ENCODE measurements at places on chromosomes 4 and X. TPM values are rescaled to one million over a fixed set of nuclear protein-coding genes. Genes with fewer than 3 reads are reported as not detected.

GRCh38 chrX:19560611-19561010, 45.3 kb upstream of the MAP3K15 start:
- no peak overlapping the region for H3K4me3 ChIP-seq
- no peaks in the 10 kb centered on the region for H3K4me1 ChIP-seq
- no peaks in the 10 kb centered on the region for H3K36me3 ChIP-seq
- no peak overlapping the region for H3K27ac ChIP-seq
- DNase-seq = no peak

The RNF212 gene
- polyA plus RNA-seq = 0.03 TPM

DNA sequence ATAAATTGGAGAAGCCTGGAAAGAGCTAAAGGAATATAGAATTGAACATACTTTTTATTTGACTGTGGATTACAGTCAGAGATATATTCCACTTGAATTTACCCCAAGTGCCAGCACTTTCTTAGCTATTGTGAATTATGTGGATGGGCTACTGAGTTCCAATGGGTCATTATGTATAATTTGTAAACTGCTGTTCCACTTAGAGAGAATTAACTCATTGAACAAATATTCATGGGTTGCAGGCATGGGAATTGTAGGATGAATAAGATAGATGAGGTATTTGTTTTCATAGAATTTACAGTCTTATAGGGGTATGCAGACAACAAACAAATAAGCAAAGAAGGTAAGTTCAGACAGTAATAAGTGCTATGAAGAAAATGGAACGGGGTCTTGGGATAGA, 195.7 kb downstream of the SHROOM3 start:
- H3K4me1 ChIP-seq = no peaks in the 10 kb centered on the region
- H3K27me3 ChIP-seq = peaks cover 8% of the 10 kb centered on the region
- H3K36me3 ChIP-seq = no peaks in the 10 kb centered on the region
- no peak overlapping the region for H3K4me3 ChIP-seq

DNA sequence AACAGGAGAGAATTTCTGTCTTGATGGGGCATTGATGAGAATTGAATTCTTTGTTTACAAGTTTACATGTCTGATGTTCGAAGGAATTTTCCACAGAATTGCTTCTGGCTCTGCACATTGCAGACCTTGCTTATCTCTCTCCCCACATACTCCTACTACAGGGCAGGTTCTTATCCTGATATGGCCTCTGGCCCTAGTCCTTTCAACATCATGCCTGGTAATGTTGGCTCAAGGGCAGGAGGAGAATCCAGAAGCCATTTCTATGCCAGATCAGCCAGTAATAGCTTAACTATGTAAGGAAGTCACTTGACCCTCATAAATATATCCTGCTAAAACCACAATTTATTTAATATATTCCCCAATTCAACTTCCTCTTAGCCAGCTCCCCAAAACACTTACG, 24.3 kb upstream of the TSPAN5 start:
- H3K27me3 ChIP-seq = no peaks in the 10 kb centered on the region
- DNase-seq = no peak
- no peak overlapping the region for H3K27ac ChIP-seq
- H3K4me3 ChIP-seq = no peak overlapping the region

The CXCL11 gene
- 0.15 TPM for polyA plus RNA-seq

DNA sequence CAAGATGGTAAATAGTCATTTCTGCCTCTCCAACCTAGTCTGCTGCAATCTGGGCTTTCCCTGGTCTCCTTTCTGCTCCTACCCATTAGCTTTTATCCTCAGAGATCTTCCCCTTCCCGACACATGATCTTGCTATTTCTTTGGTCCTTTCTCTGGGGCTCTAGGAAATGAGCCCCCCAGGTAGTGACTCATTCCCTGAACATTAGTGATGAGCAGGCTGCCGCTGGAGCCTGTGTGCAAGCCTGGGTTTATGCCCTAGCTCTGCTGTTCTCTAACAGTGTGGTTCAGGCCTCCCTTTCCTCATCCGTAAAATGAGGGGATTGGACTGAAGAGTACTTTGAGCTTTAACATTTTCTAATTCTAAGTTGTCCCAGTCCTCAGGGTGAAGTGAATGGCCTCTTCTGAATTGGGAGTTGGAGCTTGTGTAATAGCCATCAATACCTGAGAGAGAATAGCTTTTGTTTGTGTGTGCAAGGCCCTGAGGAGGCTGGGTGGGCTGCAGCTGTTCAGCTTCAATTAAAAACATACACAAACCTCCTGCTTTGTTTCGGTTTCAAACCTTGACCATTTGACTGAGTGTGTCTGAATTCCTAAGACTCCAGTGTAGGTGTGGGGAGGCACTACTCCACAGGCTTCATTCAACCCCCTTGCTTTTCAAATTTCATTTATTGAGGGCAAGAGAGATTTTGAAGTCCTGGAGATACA, 115.6 kb upstream of the SCML1 start:
- no peaks in the 10 kb centered on the region for H3K27me3 ChIP-seq
- H3K4me3 ChIP-seq = no peak overlapping the region
- no peak overlapping the region for H3K27ac ChIP-seq
- no peaks in the 10 kb centered on the region for H3K36me3 ChIP-seq
- H3K4me1 ChIP-seq = no peaks in the 10 kb centered on the region
- DNase-seq = no peak

GRCh38 chr4:129248621-129249020, 152.7 kb downstream of the C4orf33 start:
- no peak overlapping the region for H3K27ac ChIP-seq
- no peaks in the 10 kb centered on the region for H3K36me3 ChIP-seq
- no peak overlapping the region for H3K4me3 ChIP-seq
- H3K27me3 ChIP-seq = no peaks in the 10 kb centered on the region
- no peak for DNase-seq

DNA sequence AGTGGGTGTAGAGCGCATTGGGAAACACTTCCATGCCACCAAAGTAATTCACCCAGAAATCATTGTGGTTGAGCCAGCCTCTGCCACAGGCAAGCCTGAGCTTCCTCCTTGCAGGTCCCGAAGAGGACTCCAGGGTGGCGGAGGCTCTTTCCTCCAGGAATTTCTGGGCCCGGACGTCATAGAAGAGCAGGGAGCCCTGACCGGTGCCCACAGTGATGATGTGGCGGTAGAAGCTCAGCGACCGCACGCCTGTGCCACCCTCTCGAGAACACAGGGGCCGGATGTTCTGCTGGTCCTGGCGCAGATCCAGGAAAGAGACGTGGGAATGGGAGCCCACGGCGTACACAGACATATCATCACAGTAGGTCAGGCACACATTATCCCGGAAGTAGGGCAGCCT, 1.3 kb downstream of the DCAF12L1 start:
- no peak for DNase-seq
- H3K27me3 ChIP-seq = no peaks in the 10 kb centered on the region
- no peak overlapping the region for H3K4me3 ChIP-seq
- H3K27ac ChIP-seq = no peak overlapping the region

The BLOC1S4 gene
- polyA plus RNA-seq = 13.8 TPM

- no peak overlapping the region for H3K4me3 ChIP-seq
- no peak for DNase-seq
- no peak overlapping the region for H3K27ac ChIP-seq
Observed at GRCh38 chr4:85127653-85128052, 161.2 kb upstream of the WDFY3 start.

DNA sequence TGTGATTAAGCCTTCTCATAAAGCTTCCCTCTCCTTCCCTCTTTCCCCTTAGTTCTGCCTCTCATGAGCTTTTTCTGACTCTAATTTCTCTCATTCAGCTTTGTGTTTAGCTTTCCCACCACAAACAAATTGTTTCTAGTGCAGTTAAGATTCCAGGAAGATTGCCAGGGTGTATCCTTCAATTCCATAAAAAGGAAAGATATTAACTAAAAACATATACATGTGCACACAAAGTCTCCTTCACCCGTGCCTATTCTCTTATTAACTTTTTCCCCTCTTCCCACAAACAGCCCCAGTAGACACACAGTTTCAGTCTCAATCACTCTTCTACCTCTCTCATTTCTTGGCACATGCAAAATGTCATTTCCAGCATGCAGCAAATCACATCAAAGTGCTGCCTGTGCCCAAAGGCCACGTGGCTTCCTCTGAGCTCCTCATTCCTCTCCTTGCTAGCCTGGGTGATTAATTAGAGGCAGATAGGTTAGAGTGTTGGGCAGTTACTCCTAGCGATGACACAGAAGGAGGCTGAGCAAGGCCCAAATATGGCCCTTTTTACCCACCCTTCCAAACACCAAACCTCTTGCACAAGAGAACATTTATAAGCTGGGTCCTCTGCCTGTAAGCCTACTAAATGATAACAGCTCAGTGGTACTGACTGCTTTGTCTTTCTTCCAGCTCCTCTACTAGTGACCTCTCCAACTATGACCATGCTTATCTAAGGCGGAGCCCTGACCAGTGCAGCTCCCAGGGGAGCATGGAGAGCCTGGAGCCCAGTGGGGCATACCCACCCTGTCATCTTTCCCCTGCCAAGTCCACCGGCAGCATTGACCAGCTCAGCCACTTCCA, 159.6 kb downstream of the SOWAHB start:
- no peaks in the 10 kb centered on the region for H3K27me3 ChIP-seq
- no peak for DNase-seq
- no peaks in the 10 kb centered on the region for H3K4me1 ChIP-seq

DNA sequence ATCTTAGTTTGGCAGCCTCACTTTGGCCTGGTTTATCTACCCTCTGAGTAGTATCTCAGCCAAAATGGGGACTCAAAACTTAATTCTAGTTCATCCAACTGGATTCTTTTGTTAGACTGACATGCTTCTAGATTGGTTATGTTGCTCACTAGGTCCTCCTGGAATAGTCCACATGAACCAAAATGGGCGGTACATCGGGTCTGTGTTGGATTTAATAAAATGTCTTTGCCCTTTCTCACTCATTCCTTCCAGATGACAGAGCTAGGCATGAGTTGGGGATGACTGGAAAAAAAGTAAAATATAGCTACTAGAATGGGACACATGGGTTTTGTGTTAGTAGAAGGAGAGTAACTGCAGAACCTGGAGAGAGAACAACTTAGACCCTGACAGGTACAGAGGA, 247.9 kb downstream of the CCSER1 start:
- H3K27ac ChIP-seq = no peak overlapping the region
- no peak for DNase-seq
- no peak overlapping the region for H3K4me3 ChIP-seq
- H3K36me3 ChIP-seq = no peaks in the 10 kb centered on the region
- H3K27me3 ChIP-seq = no peaks in the 10 kb centered on the region
- H3K4me1 ChIP-seq = no peaks in the 10 kb centered on the region

The INTU gene
- 1.3 TPM for polyA plus RNA-seq

Data from psoas muscle (tissue), 8 donors.